ENCODE measurements at places on chromosomes 3 and 15.

DNA sequence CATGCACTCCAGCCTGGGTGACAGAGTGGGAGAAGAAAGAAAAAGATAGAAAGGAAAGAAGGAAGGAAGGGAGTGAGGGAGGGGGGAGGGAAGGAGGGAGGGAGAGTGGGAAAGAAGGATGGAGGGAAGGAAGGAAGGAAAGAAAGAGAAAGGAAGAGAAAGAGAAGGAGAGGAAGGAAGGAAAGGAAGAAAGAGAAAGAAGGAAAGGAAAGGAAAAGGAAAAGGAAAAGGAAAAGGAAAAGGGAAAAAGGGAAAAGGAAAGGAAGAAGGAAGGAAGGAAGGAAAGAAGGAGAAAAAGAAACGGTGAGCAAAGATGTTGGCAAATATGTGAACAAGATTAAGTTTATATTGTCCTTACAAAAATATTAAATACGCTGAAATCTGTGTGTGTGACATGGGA lies 36.2 kb upstream of the TICRR start:
- DNase-seq: no peak

DNA sequence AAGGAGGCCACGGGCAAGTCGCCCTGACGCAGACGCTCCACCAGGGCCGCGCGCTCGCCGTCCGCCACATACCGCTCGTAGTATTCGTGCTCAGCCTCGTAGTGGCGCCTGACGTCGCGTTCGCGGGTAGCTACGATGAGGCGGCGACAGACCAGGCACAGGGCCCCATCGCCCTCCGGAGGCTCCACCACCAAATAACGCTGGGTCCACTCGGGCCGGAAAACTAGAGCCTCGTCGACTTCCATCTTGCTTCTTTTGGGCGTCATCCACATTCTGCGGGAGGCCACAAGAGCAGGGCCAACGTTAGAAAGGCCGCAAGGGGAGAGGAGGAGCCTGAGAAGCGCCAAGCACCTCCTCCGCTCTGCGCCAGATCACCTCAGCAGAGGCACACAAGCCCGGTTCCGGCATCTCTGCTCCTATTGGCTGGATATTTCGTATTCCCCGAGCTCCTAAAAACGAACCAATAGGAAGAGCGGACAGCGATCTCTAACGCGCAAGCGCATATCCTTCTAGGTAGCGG lies at the start of gene EPM2AIP1:
EPM2AIP1 (minus strand) TSS at position 326 of the 520 bp plus-strand sequence; CDS start at position 272, 54 bp downstream.
- DNase-seq: no peak

GRCh38 chr3:7489417-7489816 lies 628.5 kb downstream of the GRM7 start:
- DNase-seq: no peak

DNA sequence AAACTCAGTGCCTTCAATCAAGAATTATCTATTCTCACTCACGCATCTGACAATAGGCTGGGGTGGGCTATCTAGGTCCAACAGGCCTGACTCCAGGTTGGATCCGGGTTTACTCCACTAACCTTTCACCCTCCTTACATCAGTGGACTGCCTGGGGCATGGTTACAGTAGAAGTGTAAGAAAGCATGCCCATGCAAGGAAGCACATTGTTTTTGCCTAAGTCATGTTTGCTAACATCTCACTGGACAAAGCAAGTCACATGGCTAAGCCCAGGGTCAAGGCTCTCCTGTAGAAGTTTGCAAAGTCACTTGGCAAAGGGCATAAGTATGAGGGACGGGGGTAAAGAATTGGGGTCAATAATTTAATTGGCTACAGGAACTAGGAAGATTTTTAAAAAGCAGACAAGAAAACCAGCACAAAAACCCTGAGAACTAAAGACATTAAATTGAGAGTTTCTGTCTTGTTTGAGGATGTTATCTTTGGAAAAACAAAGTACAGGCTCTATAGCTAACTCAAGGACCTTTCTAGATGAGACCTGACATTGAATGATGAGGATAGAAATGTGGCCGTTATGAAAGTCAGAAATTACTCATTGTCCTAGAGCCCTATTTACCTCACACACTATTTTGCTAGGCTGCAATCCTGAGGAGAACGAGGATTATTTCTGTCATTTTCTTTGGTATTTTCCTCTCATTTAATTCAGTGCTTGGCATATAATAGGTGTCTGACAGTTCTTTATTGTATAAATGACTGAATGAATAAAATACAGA lies 214.2 kb downstream of the IL20RB start:
- no peak for DNase-seq

DNA sequence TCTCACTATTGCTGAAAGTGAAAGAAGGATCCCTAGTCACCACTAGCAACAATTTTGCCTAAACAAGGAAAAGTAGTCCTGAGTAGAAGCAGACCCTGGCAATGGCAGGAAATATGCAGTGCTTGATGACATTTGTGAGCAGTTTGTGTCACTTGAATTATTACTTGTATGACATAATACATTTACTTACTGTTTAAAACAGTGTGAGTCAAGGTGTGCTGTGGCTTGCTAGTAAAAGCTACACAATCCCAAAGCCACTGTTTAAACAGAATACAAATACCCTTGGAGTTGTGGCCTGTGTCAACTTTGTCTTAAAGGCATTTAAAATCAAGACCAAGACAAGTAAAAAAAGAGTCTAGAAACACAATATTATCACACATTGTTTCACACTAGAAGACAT lies 775.4 kb downstream of the ROBO1 start:
- no peak for DNase-seq

GRCh38 chr15:100250176-100250800 lies 91.5 kb downstream of the ADAMTS17 start:
- DNase-seq: no peak

DNA sequence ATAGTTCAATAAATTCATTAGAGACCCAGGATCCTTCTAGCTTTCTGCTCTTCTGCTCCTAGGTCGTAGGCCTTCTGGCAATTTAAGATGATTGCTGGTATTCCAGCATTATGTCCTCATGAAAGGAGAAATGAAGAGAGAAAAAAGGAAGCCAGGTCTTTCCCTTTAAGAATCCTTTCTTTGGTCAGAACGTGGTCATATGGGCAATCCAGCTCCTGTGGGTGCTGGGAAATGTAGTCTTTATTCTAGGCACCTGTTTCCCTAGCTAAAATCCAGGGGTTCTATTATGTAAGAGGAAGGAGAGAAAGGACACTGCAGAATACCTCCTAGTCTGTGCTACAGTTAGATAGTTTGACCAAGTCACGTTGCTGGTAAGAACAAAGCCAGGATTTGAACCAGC lies 35.5 kb upstream of the NR1I2 start:
- no peak for DNase-seq

DNA sequence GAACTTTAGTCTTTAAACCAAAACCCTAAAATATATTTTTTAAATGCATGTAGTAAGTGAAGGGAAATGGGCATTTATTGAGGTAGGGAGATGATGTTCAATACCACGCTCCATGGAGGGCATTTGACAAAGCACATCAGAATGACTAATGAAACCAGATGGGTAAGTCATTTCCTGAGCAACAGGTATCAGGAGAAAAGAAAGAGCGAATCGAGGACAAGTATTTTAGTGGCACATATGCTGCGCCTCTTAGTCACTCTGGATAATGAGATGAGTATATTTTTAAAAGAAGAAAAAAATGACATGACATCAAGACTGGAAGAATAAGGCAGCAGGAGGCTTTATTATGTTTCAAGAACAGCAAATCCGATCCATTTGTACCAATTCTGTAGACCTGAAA lies 129.0 kb upstream of the ARHGEF3 start:
- no peak for DNase-seq

GRCh38 chr3:143081844-143082778 lies 37.5 kb upstream of the CHST2 start:
- no peak for DNase-seq

DNA sequence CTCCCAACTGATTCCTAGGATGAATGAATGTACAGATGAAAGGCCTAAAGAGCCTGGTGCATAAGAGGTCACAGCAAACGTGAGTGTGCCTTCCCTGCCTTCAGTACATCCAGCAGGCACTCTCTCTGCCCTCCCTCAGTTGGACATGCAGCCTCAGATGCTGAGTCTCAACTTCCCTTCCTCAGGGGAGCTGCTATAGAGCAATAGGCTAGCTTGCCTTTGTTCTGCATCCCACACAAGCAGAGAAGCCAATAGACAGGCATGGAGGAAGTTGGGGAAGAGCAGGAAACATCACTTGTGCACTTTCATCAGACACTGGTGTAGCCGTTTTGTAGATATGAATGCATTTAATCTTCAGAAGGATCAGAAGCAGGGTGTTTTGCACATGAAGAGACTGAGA lies 147.5 kb upstream of the THBS1 start:
- no peak for DNase-seq

DNA sequence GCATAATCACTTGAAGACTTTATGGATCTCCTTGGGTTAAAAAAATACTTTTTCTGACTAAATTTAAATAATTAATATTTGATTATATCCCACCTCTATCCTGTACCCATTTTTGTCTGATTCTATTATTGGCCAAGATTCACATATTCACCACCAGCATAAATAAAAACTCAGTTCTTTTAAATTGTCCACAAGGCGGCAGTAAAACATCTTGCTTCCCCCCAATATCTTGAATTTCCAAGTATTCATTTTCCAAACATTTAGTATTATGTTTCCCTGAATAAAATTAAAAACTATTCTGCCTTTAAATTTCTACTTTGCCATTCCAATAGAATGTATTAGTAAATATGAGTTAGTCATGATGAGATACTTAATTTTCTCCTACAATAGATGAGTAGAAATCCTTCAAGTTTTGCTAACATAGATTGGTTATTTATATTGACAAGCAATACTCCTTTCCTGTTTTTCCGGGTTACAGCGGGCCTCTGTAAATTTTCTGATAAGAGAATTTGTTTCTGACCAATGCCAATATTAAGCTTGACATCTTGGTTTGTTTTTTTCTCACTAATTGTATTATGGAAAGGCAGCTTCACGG lies 218.7 kb upstream of the MDFIC2 start:
- DNase-seq: no peak

GRCh38 chr3:150627557-150627956 lies 24.4 kb downstream of the SELENOT start:
- DNase-seq: no peak

DNA sequence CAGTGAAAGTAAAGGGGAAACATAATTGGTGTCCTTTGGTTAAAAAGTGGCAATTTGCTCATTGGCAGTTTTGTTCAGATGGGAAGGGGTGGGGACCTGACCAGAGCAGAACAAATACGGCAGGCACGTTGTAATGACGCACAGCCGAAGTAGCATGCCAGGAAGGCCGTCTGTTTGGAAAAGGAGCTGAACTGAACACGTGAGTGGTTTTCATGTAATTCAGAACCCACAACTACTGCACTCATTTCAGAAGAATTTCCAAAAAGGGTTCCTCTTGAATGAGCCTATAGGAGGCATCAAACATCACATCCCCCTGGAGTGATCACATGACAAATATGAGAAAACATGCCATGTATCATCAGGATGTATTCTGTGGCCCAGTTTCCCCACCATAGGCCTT lies 42.9 kb upstream of the LMCD1 start:
- no peak for DNase-seq

GRCh38 chr3:186790261-186790981 lies 7.0 kb downstream of the EIF4A2 start:
- no peak for DNase-seq

- DNase-seq: no peak
Measured at GRCh38 chr3:861721-862120, 231.1 kb upstream of the CNTN6 start.

- DNase-seq: no peak
Measured at GRCh38 chr3:129690963-129691362, 84.5 kb upstream of the PLXND1 start.

DNA sequence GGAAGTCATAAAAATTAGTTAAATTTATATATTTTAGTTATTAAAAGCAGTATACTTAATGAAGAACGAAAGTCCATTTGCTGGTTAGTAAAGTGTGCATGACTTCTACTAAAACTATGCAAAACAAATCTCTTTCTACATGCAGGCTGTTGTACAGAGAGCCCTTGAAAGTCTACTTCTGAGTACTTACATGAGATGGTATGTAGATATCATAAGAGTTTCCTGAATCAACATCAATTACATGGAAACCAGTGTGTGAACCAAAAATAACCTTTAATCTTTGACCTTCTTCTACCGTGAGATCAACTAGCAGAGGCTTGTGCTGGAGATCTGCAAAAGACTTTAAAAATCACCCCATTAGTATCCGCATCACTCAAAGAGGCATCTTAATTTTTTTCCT lies 42.1 kb upstream of the SLC2A2 start:
- no peak for DNase-seq

GRCh38 chr15:91668370-91668769 lies 185.1 kb upstream of the SLCO3A1 start:
- DNase-seq: no peak

GRCh38 chr15:33963831-33964664 lies 4.2 kb upstream of the CHRM5 start:
- DNase-seq: no peak

DNA sequence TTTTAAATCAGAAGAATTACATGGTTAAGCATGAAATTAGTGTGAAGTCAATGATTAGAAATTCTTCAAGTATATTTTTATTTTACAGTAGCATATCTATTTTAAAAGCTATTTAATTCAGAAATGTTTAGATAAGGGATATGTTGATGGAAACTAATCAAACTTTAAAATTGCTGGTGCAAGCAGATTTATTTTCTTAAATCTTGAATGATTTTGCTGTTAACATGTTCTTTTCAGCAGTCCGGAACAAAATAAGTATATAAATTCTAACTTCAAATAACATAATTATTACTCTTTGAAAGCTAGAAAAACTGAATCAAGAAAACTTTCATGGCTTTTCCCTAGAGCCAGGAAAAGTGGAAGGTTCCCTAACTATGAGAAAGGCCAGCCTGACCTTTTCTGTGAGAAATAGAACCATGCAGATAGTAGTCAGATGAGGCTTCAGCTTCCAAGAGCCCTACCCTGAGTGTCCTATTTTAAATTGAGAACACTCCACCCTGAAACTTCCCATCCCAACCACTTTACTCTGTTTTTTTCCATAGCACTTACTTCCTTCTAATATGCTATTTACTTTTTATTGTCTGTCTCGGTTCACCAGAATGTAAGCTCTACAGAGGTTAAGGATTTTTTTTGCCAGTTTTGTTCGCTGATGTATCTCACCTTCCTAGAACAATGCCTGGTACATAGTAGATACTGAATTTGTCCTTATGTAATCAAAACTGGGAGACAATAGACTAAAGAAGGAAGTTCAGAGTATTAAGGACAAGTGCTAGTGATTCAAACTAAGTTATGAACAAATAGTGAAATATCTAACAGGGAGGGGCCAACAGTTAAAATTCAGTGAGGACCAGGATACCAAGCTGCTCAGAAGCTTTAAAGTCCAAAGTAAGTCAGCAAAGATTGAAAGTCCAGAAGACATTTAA lies 66.8 kb downstream of the CD200R1L start:
- no peak for DNase-seq

- no peak for DNase-seq
Measured at GRCh38 chr3:52481819-52482521, 13.2 kb upstream of the STAB1 start.

DNA sequence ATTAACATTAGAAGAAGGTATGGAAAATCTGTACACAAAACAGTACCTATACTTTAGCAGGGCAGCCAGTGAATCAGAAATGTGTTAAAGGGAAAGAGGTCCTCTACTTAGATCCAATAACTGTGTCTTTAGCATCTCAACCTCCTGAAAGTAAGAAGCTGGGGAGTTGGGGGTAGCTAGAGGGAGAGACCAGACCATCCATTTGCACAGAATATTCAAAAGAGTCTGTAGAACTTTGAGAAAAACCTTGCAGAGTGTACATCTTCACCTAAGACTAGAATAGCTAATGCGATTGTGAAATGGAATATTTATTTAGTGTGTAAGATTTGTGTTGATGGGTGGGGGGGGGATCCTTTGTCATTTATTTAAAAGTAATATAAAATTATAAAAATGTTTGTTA lies 124.8 kb downstream of the RBPMS2 start:
- DNase-seq: no peak

Measured in stimulated activated CD4-positive, alpha-beta T cell treated with anti-CD3 and anti-CD28 coated beads, TNF-alpha, amount 100 ng/mL, for 1 hour (primary cell).